GM12892 (cell line): ENCODE measurements at places on chromosomes 16 and 17.

GRCh38 chr17:49486012-49486641, 9.0 kb upstream of the NGFR start:
- DNase-seq = no peak

GRCh38 chr16:86661706-86662105, 83.4 kb downstream of the FOXL1 start:
- DNase-seq = no peak

DNA sequence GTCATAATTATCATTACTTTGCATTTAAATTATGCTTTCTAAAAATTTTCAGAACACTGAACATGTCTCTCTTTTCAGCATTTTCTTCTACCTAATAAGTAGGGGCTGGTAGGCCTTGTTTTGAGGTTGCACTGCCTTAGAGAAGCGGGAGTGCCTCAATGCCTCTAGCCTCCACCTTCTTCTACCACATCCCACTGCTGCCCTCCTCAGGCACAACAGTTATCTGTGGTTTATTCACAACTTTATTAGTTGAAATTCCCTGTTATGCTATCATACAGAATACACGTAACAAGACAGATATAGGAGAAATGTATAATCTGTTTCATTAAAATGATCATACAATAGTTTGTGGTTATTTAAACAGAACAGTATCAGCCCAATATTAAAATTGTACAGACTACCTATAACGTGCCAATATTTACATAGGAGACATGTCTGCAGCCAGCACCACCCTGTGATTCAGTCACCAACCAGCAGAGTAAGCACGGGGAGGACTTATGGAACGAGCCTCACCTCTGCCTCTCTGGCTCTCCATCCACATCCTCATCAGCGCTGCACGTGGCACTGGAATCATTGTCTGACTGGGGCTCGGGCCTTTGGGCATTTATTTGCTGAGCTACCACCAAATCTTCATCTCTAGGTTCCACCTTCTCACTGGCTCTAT, 101.2 kb downstream of the TTC19 start:
- DNase-seq = no peak

GRCh38 chr17:72591289-72592241, 470.7 kb downstream of the SOX9 start:
- DNase-seq = no peak

GRCh38 chr17:81171941-81172340, 5.9 kb upstream of the AATK start:
- DNase-seq = no peak

DNA sequence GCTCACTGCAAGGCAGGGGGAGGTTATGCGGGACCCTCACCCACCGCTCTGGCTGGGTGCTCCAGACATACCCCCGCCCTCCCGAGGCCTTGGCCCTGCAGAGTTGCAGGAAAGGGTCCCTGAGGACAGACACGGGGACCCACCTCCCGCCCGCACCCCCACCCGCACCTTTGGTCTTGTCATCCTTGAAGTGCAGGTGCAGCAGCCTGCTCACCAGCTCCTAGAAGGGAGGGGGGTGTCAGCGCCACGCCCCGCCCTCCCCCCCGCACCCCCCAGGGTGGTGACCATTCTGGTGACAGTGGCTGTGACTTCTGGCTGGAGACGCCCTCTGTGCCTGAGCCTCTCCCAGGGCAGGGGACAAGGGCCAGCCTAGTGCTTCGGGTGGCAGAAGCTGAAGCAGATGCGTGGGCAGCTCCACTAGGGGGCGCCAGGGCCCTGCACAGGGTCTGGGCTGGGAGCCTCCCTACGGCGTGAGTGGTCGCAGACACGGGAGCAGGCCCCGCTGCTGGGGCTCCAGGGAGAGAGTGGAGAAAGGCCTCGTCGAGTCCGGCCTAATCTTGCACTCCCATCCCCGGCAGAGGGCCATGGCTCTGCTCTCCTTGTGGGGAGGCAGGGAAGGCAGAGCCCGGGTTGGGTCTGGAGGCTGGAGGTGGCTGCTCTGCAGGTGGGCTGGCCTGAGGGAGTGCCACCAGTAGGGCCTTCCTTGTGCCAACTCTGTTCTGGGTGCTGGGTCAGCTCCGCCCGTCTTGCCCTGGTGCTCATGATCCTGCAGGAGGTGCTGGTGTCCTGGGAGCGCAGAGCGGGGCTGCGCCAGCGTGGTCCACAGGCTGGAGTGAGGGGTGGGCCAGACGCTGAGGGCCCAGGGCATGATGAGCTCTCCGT, 2.7 kb downstream of the CENPX start:
- peak; percentile 82 for DNase-seq
